NCI-H345 (cell line): ENCODE measurements at places on chromosomes 6 and 20.

- DNase-seq, result no peak
These were observed 12.0 kb downstream of the XRN2 start for GRCh38 chr20:21315138-21315537.

- DNase-seq, result peak; percentile 84
These were observed 6.8 kb upstream of the MICA start for GRCh38 chr6:31396422-31397152.

- no peak for DNase-seq
These were observed 31.8 kb downstream of the ZDHHC14 start for GRCh38 chr6:157412791-157413190.

DNA sequence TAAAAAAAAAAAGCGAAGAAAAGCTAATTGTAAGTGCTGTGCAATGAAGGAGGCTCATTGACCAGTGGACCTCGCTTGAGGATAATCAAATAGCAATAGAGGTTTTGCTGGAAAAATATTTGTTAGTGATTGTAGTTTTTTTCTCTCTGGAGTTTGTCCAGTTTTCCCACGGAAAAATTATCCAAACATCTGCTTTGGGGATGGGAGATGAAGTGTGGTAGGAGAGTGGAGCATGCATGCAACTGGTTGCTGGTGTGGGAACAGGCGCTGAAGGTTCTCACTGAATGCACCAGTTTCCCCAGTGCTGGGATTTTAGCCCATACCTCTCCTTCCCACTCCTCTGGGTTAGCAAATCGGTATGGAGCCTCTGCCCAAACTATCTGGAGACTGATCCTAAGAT lies 281.7 kb upstream of the TAB2 start:
- no peak for DNase-seq

- DNase-seq, result peak; percentile 23
These were observed 139.9 kb downstream of the GRM4 start for GRCh38 chr6:34005901-34006531.

GRCh38 chr6:70107852-70108629 lies 194.8 kb downstream of the COL9A1 start:
- DNase-seq, result peak; percentile 41

DNA sequence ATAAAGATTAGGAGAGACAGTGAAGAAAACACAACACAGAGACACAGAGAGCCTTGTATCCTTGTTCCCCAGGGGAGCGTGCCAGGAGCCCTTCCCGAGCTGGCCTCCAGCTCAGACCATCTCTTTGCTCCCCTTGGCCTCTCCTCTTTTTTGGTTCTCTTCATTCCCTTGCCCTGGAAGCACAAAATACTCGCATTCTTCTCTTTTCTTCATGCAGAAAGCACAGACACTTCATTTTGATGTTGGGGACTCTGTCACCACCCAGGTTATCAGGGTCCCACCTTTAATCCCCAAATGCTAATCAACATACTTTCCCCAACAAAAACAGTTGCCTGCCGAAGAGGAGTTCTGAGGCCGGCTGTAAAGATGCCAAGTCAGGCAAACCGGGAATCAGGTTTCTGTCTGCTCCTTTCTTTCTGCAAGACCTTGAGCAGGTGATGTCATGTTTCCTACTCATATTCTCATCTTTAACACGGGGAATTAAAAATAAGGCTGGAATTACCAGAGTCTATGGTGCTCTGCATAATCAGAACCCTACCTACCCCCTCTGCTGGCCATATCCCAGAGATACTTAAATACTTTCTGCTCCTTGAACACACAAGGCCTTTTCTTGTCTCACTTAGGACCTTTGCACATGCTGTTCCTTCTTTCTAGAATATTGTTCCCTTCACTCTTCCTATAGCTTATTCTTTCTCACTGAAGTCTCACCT lies 21.7 kb downstream of the TGM6 start:
- DNase-seq, result peak; percentile 46

- DNase-seq, result no peak
These were observed 25.2 kb downstream of the GHRH start for GRCh38 chr20:37236462-37236861.

DNA sequence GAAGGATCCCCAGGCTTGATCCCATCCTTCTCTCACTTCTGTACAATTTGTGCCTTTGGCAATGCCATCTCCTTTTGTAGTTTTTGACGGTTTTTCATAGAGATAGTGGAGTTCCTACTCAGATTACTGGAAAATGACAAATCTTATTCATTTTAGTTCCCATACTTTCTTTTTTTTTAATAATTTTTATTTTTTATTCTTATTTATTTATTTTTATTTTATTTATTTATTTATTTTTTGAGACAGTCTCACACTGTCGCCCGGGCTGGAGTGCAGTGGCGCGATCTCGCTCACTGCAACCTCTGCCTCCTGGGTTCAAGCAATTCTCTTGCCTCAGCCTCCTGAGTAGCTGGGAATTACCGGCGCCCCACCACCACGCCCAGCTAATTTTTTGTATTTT lies 4.3 kb upstream of the GABBR1 start:
- DNase-seq, result no peak

- no peak for DNase-seq
These were observed 13.9 kb upstream of the SCUBE3 start for GRCh38 chr6:35199866-35200265.

GRCh38 chr6:124994648-124995047 lies 32.4 kb downstream of the RNF217 start:
- no peak for DNase-seq

DNA sequence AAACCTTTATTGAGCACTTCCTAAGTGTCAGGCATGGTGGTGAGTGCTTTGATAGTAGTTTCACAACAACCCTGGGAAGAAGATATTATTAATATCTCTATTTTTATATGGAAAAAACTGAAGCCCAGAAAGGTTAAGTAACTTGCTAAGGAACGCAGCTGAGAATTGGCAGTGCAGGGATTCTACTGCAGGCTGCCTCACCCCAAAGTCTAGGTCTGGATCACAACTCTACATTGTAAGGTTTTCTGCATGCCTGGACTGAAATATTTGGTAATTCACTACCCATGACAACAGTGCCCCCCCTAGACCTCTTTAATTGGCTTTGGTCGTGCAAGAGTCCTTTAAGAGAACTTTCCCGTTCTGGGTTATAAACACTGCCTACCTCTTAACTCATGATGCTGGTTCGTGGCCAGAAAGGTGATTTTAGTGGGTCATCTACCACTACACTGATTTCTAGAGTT lies 67.1 kb upstream of the KCNQ5 start:
- no peak for DNase-seq

- no peak for DNase-seq
These were observed 28.9 kb downstream of the FYN start for GRCh38 chr6:111844376-111844775.

DNA sequence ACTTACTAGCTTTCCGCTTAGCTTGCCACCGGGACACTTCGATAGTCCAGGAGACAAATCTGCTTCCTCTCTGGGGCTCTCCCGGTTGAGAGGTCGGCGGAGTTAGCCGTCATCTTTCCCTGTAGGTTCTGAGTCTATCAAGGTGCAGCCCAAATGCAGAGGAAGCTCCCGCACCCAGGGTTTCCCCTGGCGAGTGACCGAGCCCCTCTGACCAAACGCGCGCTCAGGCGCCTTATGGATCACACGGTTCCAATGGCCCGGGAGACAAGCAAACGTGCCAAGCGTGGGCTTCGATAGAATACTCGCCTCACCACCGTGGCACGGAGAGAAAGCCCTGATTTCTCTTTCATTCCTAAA lies 15.8 kb upstream of the FOXC1 start:
- no peak for DNase-seq

DNA sequence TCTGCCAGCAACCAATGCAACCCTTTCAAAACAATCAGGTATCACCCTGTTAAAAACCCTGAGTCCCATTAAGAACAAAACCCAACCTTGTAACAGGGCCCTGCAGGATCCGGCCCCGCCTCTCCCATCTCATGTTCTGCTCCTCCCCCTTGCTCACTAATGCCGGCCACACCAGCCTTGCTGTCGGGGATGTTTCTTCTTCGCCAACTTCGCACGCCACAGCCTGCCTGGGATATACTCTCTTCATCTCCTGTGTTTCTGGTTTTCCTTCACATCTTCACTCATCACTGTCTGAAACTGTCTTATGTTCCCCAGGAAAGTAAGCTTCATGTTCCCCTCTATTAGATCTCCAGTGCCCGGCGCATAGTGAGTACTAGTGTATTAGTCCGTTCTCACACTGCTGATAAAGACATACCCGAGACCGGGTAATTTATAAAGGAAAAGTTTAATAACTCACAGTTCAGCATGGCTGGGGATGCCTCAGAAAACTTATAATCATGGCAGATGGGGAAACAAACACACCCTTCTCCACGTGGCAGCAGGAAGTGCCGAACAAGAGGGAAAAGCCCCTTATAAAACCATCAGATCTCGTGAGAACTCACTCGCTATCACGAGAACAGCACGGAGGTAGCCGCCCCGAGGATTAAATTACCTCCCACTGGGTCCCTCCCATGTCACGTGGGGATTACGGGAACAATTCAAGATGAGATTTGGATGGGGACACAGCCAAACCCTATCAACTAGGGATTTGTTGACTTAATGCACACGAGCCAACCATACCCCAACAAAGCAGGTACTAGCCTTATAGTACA lies 5.1 kb downstream of the TP53RK start:
- DNase-seq, result no peak

DNA sequence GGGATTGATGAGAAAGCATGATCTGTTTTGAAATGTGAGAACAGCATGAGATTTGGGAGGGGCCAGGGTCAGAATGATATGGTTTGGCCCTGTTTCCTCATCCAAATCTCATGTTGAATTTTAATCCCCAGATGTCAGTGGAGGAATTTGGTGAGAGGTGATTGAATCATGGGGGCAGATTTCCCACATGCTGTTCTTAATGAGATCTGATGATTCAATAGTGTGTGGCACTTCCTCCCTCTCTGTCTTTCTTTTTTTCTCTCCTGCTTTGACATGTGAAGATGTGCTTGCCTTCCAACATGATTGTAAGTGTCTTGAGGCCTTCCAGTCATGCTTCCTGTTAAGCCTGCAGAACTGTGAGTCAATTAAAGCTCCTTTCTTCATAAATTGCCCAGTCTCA lies 1060.3 kb upstream of the CITED2 start:
- no peak for DNase-seq

- no peak for DNase-seq
These were observed 87.6 kb downstream of the NCR2 start for GRCh38 chr6:41423002-41423401.

GRCh38 chr6:21098744-21099143 lies 494.8 kb upstream of the SOX4 start:
- DNase-seq, result peak; percentile 36

DNA sequence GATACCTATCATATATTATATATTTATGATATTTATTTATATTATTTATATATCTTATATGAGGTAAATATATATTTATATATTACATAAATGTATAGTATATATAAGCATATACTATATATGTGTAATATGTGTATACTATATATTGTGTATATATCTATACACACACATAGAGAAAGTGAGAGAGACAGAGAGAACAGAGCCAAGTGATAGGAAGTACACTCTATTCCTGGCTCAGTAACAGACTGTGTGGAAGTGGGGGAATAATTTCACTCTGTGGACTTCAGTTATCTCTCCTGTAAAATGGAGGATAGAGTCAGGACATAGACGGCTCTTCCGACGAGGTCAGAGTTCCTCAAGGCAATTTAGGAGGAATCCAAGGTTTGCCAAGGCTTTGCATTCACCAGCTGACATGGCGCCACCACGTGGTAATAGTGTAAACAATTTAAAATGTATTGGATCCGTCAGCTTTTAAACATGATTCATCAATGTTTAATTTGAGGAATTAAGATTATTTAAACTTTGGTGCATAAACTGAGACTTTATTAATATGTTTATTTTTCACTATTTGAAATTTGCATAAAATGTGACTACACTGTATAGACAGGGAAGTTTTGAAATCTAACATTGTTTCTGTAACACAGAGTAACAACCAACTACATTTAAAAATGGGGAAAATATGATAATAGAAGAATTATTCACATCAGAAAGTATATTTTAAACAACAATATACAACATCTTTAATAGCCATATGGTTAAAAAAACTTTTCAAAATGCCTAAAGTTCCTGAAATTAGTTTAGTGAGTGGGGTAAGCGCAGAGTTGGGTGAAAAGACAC lies 75.4 kb upstream of the TMEM244 start:
- peak; percentile 23 for DNase-seq

GRCh38 chr6:104623052-104623690 lies 236.5 kb downstream of the HACE1 start:
- DNase-seq, result no peak

DNA sequence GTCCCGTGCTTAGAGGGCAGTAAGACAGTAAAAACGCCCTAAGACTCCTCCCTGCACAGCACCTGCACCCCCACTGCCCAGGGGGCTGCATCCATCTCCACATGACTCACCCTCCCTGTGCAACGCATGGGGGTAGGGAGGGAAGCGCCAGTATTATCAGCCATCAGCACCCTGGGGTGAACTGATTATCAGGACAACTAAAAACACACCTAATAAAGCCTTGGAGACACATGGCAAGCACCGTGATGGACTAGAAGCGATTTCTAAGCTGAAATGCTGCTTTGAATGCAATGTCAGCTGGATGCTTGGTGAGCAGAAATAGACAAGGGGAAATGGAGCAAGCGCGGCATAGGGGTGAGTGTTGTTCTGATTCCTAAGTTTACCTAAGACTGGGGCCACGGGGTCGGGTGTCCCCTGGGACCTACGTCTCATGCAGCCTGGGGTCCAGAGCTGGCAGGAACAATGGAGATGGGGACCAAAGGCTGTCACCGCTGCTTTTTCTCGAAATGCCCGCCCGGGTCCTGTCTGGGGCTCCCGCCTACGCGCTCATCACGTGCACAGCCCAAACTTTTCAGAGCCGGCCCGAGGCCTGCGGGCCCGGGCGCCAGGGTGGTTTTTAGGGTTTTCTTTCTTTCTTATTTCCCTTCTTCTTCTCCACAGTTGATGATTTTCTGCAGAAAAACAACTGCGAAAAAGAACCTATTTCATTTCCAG lies 702 bp upstream of the TNFAIP3 start:
- DNase-seq, result peak; percentile 49

DNA sequence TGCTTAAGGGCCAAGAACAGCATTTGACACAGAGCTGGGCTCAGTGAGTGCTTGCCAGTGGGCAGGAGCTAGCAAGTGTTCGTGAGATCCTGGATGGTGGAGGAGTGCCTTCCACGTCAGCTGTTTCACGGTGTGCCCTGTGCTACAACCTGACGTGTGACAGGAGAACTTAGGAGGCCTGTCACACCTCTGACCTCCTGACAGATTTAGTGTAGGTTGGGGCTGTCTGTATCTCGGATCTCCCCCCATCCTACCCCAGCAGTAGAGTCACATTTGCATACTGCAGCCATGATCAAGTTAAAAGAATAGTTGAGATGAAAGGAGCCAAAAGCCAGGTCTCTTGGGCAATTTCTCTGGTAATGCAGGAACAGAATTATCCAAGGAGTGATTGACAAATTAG lies 200.8 kb upstream of the CHD6 start:
- no peak for DNase-seq

GRCh38 chr6:10276106-10276505 lies 138.8 kb downstream of the TFAP2A start:
- no peak for DNase-seq

DNA sequence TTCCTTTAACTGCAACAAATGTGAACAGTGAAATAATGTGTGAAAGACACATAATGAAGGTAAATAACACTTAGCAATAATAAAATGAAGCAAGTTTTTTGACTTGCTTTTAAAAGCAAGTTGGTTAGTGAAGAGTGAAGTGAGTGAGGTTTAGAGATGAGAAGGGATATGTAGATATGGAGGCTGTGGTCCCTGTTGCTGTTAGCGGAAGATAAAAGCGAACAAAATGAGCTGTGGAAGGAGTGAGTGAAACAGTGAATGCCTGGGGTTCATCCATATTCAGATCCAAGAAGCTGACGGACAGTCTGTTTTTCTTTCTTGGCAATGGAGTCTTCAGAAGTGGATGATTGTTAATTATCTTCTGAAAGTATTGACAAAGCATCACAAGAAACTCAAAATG lies 23.5 kb downstream of the ZBTB9 start:
- DNase-seq, result no peak

GRCh38 chr20:42018979-42019378 lies 400.8 kb upstream of the CHD6 start:
- no peak for DNase-seq
